Fibroblast of skin of scalp (primary cell): ENCODE measurements at places on chromosomes 2 and 18.

DNA sequence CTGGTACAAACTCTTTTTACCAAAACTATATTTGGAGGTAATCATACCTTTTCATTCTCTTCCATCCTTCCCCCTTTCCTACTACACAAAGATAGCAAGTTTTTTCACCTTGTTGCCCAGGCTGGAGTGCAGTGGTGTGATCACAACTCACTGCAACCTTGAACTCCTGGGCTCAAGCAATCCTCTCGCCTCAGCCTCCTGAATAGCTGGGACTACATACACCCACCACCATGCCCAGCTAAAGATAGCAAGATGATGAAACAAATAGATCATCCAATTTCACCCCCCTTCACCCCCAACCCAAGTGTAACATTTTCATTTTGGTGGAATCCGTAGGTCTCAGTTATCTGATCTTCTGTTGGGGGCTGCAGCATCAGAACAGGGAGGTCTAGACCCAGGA is 4.5 kb upstream of the STK11IP start:
- no peak for DNase-seq

- DNase-seq, result no peak
Measured at GRCh38 chr2:134149904-134150303, 104.0 kb upstream of the MGAT5 start.

DNA sequence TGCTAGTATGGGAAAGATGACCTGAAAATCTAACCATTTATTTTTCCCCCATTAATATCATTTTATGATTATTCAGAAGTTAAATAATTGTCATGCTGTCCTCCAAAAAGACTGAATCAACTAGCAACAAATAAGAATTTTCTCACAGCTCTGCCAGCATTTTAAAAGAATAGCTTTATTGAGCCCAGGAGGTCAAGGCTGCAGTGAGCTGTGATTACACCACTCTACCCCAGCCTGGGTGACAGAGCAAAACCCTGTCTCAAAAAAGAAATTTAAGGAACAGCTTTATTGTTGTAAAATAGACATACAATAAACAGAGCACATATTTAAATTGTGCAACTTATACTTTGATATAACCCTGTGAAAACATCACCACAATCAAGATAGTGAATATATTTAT is 24.8 kb upstream of the IL1A start:
- DNase-seq, result no peak

- DNase-seq, result no peak
Measured at GRCh38 chr2:1478311-1479305, 65.3 kb downstream of the TPO start.

DNA sequence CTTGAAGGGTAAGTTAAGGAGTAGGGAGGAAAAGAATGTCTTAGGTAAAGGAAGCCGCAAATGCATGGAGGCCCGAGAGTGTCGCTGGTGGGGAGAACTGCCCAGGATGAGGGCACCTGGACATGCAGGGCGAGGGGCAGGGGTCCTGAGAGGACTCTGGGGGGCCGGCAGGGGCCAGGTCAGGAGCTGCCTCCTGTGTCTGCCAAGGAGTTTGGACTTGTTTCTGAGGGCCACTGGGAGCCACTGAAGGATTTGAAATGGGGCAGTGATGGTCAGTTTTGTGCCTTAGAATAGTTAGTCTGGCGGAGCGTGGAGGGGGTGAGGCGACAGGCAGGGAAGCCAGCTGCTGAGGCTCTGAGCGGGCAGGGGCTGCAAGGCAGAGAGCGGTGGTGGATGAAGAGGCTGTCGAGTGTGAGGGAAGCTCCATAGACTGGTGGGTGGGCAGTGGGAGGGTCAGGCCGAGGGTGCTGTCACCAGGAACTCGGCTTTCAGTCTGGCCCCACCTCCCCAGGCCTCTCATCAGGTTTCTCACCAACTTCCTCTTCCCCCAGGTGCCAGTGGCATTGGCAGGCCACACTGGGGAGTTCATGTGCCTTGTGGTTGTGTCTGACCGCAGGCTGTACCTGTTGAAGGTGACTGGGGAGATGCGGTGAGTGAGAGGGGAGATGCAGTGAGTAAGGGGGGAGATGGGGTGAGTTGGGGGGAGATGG is 14.7 kb upstream of the SLC4A3 start:
- no peak for DNase-seq

GRCh38 chr2:72524071-72524470 is 301.8 kb downstream of the EXOC6B start:
- no peak for DNase-seq

DNA sequence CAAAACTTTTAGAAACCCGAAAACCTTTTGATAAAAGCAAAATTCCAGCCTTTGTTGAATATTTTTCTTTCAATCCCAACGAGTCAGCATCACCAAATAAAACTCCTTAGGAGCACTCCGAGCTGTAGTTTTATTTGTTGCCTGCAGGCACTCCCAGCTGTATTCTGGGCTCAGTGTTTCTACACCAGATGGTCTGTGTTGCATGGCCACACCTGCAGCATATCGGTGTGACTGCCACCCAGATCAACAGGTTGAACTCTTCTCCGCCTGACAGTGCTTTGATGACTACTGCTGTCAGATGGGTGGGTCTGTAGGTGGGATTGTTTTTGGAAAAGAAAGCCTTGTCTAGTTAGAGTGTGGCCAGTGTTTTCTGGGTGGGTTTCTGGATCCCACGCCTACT is 32.7 kb downstream of the APCDD1 start:
- no peak for DNase-seq

- DNase-seq, result no peak
Measured at GRCh38 chr2:70939001-70939838, 3.5 kb downstream of the ATP6V1B1 start.

DNA sequence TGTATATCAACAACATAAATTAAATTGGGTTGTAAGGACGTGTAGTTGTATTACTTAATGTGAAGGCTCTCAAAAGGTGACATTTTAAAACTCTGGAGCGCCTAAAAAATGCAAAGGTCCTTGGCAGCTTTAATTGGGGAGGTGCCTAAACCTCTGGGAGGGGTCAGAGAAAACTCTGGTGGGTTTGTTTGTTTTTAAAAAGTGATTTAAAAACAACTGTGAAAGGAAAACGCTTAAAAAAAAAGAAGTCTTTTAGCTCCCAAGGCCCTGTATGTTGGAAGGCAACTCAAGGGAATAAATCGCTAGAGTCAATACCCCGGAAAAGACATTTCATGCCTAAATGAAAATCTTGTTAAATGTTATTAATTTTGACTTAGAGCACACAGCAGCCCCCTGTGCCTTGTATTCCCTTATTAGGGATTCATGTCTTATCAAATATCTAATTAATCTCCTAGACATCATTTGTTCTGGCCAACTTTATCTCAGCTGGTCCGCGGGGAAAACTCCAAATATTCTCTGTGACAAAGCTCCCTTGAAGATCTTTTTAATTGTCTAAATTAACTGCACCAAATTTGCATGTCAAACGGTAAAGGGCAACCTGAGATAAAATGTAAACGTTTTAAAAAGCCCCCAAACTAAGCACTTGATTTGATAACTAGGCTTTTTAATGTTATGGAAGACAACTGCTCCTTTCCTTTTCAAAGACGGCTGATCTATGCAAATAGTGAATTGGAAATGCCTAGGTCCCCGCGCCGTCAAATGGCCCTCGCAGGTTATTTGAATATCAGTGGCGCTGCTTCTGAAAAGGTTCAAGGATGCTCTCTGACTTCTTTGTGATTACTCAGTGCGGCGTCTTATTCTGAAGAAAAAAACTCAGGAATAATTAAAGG is 4.2 kb downstream of the SP9 start:
- no peak for DNase-seq

DNA sequence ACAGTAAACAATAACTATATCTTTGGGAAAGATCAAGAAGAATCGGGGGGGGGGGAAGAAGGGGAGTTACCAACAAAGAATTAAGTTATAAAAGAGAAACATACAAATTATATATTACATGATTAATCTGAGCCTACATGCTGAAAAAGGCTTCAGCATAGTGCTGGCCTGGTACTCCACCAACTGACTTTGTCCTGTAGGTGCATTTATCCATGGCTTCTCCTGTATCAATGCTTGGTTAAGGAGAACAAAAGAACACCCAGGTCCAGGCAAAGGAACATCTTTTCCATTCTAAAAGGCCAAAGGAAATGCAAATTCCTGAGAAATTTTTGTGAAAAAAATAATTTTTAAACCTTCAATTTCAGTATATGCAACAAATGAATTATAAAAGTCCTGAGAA is 24.2 kb downstream of the RPRD1A start:
- DNase-seq, result no peak

DNA sequence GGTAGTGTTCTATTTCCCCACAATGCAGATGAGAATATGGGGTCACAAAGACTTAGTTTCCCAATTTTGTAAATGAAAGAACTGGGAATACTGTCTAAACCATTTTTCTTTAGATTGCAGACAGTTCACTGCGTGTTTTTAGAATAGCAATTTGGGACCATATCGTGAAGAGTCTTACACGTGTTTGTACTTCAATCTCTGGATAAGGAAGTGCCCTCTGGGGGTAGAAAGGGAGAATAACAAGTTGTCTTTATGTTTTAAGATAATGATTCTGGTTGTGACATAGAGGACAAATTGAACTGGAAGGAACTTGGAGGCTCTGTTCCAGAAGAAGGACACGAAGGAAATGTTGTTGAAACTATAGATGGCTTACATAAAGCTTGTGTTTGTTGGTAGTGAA is 457.7 kb downstream of the CBLN2 start:
- DNase-seq, result peak; percentile 29

GRCh38 chr18:24482821-24483220 is 22.4 kb downstream of the HRH4 start:
- no peak for DNase-seq

DNA sequence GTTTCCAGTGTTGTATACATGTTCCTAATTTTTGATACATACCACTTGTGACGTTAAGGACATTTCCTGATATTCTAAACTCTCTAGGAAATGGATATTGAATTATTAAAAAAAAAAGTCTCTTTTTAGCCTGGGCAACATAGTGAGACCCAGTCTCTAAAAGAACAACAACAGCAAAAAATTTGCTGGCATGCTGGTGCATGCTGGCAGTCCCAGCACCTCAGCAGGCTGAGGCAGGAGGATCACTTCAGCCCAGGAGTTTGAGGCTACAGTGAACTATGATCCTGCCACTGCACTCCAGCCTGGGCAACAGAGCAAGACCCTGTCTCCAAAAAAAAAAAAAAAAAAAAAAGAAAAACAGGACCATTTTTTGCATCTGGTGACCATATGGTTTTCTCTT is 10.5 kb upstream of the PPP4R3B start:
- no peak for DNase-seq

GRCh38 chr2:109475531-109476210 is 138.1 kb downstream of the SEPTIN10 start:
- DNase-seq, result peak; percentile 38

GRCh38 chr2:26852405-26853306 is 4.7 kb downstream of the DPYSL5 start:
- no peak for DNase-seq

GRCh38 chr2:9255416-9255815 is 48.8 kb downstream of the ASAP2 start:
- no peak for DNase-seq

DNA sequence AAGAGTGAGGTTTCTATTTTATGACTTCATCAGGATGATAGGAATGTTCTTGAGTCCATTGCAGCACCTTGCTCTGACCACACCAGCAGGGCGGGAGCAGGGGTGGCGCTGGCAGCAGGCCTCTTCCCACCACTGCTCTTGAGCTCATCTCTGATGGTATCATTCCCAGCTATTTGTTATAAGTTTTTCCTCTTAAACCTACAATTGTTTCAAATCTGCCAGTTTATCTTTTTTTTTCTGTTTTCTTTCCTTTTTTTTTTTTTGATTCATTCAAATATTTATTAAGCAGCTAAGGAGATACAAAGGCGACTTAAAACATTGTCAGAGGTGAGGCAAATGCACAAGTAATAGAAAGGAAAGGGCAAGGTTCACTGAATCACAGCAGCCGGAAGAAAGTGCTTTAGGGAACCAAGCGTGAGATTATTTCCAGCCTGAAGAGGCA is 28.7 kb downstream of the NIFK start:
- no peak for DNase-seq

DNA sequence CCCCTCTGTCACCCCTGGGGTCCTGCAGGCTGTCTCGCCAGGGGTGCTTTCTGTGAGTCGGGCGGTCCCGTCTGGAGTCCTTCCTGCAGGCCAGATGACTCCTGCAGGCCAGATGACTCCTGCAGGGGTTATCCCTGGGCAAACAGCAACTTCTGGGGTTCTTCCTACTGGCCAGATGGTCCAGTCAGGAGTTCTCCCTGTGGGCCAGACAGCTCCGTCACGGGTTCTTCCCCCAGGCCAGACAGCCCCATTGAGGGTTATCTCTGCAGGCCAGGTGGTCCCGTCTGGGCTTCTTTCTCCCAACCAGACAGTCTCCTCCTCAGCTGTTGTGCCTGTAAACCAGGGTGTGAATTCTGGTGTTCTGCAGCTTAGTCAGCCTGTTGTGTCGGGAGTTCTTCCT is 27.6 kb downstream of the ADNP2 start:
- DNase-seq, result no peak

DNA sequence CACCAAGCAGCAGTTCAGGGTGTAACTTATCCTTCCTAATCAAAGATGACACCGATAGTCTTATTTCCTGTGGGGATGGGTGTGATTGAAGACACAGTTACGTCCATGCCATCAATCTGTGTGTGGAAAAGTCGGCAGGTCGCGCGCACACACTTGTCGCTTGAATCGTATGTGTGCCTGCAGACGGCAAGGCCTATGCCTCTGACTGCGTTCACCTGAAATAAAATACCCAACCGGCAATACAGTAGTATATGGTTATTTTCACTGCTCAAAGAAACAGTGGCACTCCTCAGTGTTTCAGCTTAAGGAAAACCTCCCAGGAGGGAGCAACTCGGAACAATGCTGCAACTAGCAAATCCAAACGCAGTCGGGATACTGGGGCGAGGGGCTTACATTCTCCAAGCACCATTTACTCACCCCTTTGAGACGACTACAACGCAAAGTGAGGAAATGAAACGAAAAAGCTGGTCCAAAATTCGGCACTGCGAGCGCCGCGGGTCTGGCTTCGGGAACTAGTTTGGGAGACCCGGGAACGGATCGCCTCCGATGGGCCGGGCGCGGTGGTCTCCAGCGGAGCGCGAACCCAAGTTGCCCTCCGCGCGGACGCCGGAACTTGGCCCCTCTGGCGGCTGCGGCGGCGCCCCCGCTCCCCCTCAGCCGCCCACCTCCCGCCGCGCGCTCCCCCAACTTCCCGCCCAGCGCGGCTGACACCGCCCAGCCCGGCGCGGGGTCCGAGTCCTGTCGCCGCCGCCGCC is 675 bp downstream of the PRKD3 start:
- peak; percentile 19 for DNase-seq
